ENCODE measurements at places on chromosomes 4 and X.

- no peak for DNase-seq
Measured at GRCh38 chr4:156113138-156113765, 159.6 kb upstream of the CTSO start.

- DNase-seq = peak; percentile 35
Measured at GRCh38 chrX:103533511-103534216, 14.4 kb upstream of the RAB40A start.

- DNase-seq = no peak
Measured at GRCh38 chrX:124555036-124555595, 208.8 kb downstream of the SH2D1A start.

- no peak for DNase-seq
Measured at GRCh38 chr4:54568184-54568583, 89.6 kb upstream of the KIT start.

Data from Jurkat, Clone E6-1 (cell line).